Stimulated activated CD8-positive, alpha-beta memory T cell treated with anti-CD3 and anti-CD28 coated beads, Interleukin-15, amount 100 ng/mL, for 4 hours (primary cell): ENCODE measurements at places on chromosomes 2 and 18.

- DNase-seq = no peak
These were observed 198.7 kb upstream of the MEIS1 start for GRCh38 chr2:66236067-66236685.

GRCh38 chr2:46663614-46664013 is 184.2 kb downstream of the TMEM247 start:
- DNase-seq = no peak

DNA sequence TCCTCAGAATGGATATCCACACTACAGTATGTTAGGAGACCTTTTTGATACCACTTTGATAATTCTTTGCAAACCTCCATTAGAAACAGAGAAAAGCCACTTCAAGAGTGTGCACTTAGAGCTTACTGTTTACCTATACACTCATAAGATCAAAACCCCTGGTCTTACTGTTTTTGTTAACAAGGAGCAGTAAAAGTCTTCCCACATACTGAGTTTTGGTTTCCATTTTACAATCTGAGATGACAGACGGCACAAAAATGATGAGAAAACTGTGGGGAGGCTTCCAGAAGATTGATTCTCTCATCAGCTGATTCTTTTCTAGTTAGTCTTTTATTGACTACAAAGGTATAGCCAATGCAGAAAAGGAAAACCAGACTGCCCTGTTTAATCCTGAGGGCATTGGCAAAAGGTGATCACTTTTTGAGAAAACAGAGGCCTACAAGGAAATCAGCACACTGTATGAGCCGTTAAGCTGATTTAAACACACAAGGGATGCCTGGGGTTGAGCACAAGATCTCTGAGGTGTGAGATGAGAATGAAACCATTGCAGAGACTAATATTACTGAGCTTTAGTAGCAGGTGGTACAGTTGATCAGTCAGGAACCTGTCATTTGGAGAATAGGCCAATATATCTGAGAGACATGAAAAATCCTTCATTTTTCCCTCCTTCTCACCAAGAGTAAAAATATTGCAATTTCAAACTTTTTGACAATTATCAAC is 368.6 kb downstream of the GRB14 start:
- DNase-seq = no peak

DNA sequence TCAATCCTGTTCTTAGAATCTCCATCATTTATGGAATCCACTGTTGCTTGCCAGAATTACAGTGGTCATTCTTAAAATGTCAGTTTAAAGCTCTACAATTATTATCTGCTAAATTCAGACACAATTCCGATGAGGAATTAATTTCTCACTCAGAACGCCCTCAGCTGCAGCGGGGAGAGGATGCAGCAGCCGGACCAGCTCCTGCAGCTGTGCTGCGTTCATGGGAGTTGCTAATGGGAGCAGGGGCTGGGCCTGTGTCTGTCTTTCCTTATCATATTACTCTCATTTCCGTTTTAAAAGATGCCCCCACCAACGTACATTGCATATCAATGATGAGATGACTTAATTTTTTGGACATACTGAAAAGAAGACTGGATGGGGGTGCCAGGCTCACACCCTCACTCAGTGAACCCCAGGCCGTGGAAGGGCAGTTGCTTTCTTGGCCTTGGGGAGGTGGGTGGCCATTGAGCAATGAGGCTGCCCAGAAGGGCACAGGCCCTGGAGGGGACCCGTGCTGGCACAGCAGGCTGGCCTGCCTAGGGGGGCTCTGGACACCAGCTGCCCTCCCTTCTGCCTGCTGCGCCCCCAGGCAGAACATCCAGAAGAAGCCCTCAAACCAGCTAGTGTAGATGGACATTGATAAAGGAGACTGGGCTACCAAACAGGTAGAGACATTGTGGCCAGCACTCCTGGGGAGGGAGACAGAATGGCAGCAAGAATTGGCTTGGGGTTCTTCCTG is 503.6 kb upstream of the MYT1L start:
- no peak for DNase-seq

DNA sequence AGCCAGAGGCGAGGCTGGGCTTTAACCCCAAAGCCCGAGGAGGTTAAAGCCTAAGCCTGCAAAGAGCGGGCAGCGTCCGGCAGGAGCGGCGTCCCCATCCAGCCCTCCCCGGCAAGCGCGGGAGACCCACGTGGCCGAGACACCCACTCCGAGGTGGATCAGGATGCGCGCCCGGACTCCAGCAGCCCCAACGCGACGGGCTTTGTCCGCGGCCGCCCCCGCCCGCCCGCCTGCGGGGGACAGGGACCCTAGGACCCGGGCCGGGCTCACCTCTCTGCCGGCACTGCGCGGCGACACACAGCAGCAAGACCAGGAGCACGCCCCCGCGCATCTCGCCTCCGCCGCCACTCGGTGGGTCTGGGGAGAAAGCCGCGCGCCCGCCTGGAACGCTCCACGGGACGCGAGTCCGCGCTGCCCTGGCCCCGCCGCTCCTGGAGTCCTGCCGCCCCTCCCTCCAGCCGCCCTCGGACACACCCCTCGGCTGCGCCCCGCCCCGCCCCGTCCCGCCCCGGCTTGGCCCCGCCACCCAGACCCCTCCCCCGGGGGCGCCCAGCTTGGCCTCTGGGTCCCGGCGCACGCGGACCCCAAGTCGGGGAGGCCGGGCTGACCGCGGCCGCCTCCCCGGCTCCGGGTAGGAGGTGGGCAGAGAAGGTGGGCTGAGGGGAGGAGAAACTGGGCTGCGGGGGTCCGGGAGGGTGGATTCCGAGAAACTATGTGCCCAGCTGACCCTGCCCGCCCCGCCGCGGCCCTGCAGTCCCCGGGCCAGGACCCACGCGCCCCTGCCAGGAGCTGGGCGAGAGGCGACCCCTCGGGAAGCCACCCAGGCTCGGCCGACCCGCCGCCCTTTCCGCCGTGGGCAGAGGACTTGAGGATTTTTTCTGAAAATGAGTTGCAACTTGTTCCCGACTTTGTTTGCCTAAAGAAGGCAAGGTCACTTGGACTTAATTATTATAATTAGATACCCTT is at the start of gene LAMA1:
Gene LAMA1 (minus strand): TSS at position 408 of the 966 bp plus-strand sequence. CDS start 77 bp downstream, at position 331.
- DNase-seq = no peak

DNA sequence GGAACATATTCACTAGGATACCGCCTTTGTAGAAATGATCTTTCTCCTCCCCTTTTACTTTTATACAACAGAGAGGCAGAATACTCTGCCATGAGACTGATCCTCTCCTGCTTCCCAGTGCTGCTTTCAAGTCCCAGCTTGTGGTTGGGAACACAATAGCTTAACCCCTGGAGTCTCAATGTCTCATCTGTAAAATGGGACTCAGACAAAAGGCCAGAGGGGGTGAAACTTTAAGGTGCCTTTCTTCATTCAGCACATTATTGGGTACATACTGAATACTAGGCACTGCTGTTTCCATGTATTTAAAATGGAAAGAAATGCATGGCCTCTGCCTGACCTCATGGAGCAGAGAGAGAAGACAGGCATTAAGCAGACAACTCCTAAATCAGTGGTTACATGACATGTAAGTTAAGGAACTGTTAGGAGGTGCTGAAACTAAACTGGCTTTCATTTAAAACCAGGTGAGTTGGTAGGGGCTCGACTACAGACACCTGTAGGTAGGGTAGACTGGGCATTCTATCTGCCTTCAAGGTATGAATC is 53.8 kb downstream of the MAP4K4 start:
- DNase-seq = no peak

- no peak for DNase-seq
These were observed 81.7 kb downstream of the AGPS start for GRCh38 chr2:177474301-177474700.

GRCh38 chr2:1991126-1991525 is 246.8 kb upstream of the PXDN start:
- no peak for DNase-seq

- DNase-seq = no peak
These were observed 310.8 kb upstream of the MAP2 start for GRCh38 chr2:209113026-209113425.

GRCh38 chr2:60976256-60976850 is 41.2 kb upstream of the PEX13 start:
- DNase-seq = no peak

GRCh38 chr2:240482141-240482540 is 46.7 kb downstream of the GPC1 start:
- no peak for DNase-seq

- no peak for DNase-seq
These were observed 117.3 kb downstream of the TTC27 start for GRCh38 chr2:32745191-32745590.

DNA sequence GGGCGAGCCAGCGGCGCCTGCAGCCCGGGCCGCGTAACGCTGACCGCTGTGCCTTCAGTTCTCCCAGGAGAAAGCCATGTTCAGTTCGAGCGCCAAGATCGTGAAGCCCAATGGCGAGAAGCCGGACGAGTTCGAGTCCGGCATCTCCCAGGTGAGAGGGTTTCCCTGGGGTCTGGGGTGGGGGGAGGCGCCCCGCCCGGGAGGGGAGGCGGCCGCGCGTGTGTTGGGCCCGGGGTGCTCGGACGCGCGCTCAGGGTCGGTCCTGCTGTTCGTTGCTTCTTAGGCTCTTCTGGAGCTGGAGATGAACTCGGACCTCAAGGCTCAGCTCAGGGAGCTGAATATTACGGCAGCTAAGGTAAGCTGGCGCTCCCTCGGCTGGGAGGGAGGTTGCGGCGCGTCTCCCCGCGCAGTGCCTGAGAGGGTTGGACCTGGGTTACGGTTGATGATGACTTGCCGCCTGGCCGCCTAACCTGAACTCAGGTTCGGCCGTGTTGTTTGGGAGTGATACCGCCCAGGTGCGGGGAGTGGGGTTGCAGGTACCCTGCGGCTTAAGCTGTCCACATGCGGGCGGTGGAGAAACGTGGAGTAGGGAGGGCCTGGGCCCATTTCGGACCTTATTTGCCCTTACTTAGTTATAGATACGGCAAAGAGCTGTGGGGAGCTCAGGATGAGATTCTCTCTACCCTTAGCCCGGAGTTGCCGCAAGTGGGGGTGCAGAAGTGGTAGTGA is 638 bp downstream of the RPS7 start:
- no peak for DNase-seq

DNA sequence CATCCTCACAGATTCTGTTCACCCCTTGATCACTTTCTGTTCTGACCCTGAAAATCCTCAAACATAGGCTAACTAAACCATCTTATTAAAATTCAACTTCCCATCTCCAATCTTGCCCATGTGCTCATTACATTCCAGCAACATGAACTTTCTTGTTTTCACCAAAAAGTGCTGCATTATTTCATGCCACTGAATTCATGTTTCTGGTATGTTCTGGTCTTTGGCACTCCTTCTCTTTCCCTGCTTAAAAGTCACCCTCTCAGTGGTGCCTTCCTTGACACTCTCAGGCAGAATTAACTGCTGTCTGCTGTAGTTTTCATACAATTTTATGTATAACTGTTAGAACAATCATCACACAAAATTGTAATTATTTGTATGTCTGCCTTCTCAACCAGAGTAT is 247.7 kb upstream of the RBMS1 start:
- DNase-seq = no peak

DNA sequence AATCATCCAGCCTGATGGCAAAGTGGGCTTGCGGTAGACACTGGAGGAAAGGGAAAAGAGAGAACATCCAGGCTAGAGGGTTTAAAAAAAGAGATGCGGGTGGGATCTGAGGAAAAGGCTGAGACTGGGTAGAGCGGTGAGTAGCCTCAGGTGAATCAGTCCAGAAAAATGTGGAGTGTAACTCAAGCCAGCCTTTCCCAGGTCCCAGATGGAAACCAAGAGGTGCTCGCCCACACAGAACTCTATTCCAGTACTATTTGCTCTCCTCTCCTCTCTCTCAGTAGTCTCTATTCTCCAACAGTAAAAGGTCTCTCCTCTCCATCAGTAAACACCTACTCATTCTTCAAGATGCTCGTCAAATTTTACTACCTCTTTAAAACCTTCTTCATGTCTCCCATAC is 38.3 kb upstream of the NRP2 start:
- no peak for DNase-seq

GRCh38 chr2:193461431-193461934 is 1266.8 kb upstream of the TMEFF2 start:
- no peak for DNase-seq

DNA sequence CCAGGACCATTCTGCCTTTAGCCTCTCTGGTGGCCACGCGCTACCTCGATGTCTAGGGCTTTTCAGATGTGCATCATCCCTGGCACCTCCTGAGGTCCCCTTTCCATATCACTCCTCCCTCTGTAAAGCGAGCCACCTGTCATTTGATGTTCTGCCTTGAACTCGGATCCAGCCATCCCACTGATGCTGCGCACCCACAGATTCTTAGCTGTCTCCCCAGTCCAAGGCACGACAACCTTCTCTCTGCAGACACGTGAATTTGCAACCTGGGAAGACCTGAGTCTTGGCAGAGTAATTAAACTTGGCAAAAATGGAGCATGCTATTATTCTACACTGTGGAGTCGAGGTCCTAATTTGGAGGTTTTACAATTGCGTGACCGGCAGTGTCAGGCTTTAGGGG is 61.9 kb downstream of the NGEF start:
- DNase-seq = no peak

- no peak for DNase-seq
These were observed 20.7 kb upstream of the CXCR1 start for GRCh38 chr2:218187296-218188015.
